Fibroblast of upper back skin (primary cell): ENCODE measurements at places on chromosomes 7 and 10.

GRCh38 chr7:105352901-105353668 is 35.6 kb downstream of the SRPK2 start:
- no peak for DNase-seq

GRCh38 chr10:47323636-47324296 is 1.5 kb downstream of the GDF2 start:
- DNase-seq, result no peak

DNA sequence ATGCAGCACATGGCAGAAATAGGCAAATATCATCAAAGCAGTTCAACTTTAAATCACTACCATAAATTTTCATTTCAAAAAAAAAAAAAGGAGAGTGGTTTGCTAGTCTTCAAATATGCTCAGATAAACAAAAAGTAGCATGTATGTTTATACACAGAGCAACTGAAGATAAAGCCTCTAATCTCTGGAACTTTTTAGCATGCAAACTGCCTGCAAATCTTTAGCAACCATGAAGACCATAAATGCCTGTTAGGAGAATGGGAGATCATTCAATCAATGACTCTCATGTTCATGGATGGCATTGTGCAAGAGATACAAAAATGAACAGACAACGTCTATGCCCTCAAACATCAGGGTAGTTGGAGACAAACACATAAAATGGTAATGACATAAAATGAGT is 57.3 kb downstream of the ORC5 start:
- no peak for DNase-seq

DNA sequence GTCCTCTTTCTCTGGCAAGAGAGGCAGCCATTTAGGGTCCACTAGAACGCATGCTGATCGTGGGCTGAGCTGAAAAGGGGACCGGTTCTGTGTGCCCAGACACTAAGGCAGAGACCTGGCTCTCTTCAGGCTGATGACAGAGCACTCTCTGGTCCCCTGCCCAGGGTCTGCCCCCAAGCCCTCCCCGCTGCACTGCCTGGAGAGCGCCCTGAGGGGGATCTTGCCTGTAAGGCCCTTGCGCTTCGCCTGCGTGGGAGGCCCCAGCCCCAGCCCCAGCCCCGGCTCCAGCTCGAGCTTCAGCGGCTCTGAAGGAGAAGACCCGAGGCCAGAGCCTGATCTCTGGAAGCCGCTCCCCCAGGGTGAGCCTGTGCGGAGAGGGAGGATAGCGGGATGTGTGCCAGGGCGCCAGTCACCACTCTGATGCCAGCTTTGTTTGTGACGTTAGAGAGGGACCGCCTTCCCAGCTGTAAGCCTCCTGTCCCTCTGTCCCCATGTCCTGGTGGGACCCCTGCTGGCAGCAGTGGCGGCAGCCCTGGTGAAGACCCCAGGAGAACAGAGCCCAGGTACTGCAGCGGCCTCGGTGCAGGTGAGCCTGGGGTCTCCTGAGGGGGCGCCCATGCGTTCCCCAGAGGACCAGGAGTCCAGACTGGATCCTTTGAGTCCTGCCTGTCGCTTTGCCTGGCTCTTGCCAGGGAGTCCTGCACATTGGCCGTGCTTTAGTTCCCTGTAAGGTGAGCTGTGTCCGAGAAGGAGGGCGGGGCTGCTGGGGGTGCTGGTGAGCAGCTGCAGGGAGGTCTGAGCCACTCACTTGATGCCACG is 43.2 kb downstream of the ZNF467 start:
- no peak for DNase-seq

DNA sequence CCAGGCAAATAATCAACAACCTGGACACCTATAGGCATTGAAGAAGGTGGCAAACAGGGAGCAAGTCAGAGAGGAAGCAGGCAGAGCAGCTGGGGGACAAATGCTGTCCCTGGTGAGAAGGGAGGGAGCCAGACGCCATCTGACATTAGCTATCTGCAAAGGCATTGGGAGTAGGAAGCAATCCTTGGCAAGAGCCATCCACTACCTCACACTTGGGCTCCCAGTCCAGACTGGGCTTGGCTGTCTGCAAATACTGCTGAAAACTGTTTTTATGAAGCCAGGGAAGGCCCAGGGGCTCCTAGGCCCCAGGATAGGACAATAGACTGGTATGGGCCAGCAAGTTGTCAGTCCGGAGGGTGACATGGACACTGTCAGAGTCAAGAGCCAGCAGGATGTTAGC is 132.5 kb downstream of the SORBS1 start:
- no peak for DNase-seq

DNA sequence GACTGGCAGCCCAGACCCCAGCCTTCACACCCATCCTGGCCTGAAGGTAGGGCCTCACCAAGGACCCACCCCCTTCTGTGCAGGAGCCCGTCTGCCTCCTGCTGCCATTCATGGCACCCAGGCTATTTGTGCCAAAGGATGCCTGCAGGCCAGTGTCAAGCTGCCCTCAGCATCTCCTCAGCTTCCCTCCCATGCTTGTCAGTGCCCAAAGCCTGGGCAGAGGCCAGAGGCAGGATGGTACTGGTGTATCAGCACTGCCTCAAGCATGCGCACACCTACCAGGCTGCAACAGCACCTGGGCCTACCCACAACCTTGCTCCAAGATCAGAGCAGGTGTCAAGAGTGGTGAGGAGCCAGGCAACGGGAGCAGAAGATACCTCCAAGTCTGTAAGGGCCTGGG is 27.6 kb downstream of the SFTPA1 start:
- no peak for DNase-seq
